ENCODE measurements at places on chromosomes 4 and X. TPM values are rescaled to one million over a fixed set of nuclear protein-coding genes. Genes with fewer than 3 reads are reported as not detected.

RAPGEF2 gene
- 18.1 TPM for polyA plus RNA-seq

ERVMER34-1 gene
- 2.0 TPM for polyA plus RNA-seq

ERCC6L gene
- 1.0 TPM for polyA plus RNA-seq

DUX4 gene
- polyA plus RNA-seq = 1.1 TPM

JCHAIN gene
- 34.0 TPM for polyA plus RNA-seq

OFD1 gene
- 11.5 TPM for polyA plus RNA-seq

MAGEA9B gene
- 11.0 TPM for polyA plus RNA-seq

FABP2 gene
- not detected for polyA plus RNA-seq

RHOH gene
- polyA plus RNA-seq = 2.5 TPM

AREG gene
- 16.4 TPM for polyA plus RNA-seq

FGB gene
- polyA plus RNA-seq = 2.7 TPM

STS gene
- polyA plus RNA-seq = 4.6 TPM

HELT gene
- polyA plus RNA-seq = not detected

SLC25A43 gene
- polyA plus RNA-seq = 5.8 TPM

TCEAL5 gene
- 77.5 TPM for polyA plus RNA-seq

TEX13B gene
- polyA plus RNA-seq = 0.34 TPM

SH3RF1 gene
- 15.1 TPM for polyA plus RNA-seq

CDS1 gene
- 13.5 TPM for polyA plus RNA-seq

PHEX gene
- 0.24 TPM for polyA plus RNA-seq

CSAG1 gene
- 3.3 TPM for polyA plus RNA-seq

EGFL6 gene
- 2.1 TPM for polyA plus RNA-seq

PALLD gene
- 156 TPM for polyA plus RNA-seq

TBX22 gene
- 27.3 TPM for polyA plus RNA-seq

NSG1 gene
- polyA plus RNA-seq = 27.5 TPM

SSX2B gene
- polyA plus RNA-seq = 42.6 TPM

SOX3 gene
- 2.9 TPM for polyA plus RNA-seq

PDCL2 gene
- 84.6 TPM for polyA plus RNA-seq

CLNK gene
- polyA plus RNA-seq = 0.94 TPM

RASSF6 gene
- 0.17 TPM for polyA plus RNA-seq

CT45A8 gene
- 0.37 TPM for polyA plus RNA-seq

TRAM1L1 gene
- polyA plus RNA-seq = 5.6 TPM

TNIP2 gene
- polyA plus RNA-seq = 35.1 TPM

GPR119 gene
- not detected for polyA plus RNA-seq

CCKAR gene
- not detected for polyA plus RNA-seq

SULT1E1 gene
- not detected for polyA plus RNA-seq

TMLHE gene
- polyA plus RNA-seq = 5.3 TPM

LIN54 gene
- 13.2 TPM for polyA plus RNA-seq

CETN2 gene
- polyA plus RNA-seq = 43.8 TPM

ZNF185 gene
- 11.1 TPM for polyA plus RNA-seq

ZIC3 gene
- 1.5 TPM for polyA plus RNA-seq

PWWP3B gene
- 22.3 TPM for polyA plus RNA-seq

VCX3B gene
- 31.3 TPM for polyA plus RNA-seq

USP26 gene
- polyA plus RNA-seq = 1.0 TPM

DMRTC1 gene
- 2.2 TPM for polyA plus RNA-seq

SOWAHD gene
- 8.9 TPM for polyA plus RNA-seq

APBB2 gene
- polyA plus RNA-seq = 19.7 TPM

PRRG1 gene
- 3.3 TPM for polyA plus RNA-seq

XAGE1A gene
- polyA plus RNA-seq = 31.7 TPM

ENPP6 gene
- 4.9 TPM for polyA plus RNA-seq
